ENCODE measurements at places on chromosomes 16 and 17.

DNA sequence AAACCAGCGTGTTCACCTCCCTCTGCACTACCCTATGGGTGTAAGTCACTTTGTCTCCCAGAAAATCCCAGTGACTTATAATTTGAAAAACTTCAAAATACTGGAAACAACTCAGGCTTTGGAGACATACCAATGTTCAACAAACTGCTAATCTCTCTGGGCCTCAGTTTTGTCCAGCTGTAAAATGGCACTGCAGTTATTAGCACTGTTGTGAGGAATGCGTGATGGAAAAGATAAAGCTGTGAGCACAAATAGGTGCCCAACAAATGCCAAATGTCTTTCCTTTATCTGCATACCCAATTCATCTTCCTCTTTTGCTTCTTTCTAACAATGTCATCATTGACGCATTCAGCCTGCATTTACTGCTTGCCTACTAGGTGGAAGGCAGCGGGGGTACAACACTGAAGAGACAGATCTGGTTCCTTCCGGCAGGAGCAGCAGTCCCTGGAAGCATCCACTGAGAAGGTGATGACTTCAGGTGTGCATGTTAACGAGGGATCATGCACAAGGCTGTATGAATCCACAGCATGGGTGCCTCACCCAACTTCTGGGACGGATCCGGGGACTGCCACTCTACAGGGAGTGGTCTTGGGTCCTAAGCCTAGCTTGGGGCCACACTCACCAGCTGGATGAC lies 63.4 kb downstream of the CYTH1 start:
- DNase-seq, result no peak

GRCh38 chr16:79713609-79714309 lies 113.2 kb upstream of the MAF start:
- DNase-seq, result no peak

DNA sequence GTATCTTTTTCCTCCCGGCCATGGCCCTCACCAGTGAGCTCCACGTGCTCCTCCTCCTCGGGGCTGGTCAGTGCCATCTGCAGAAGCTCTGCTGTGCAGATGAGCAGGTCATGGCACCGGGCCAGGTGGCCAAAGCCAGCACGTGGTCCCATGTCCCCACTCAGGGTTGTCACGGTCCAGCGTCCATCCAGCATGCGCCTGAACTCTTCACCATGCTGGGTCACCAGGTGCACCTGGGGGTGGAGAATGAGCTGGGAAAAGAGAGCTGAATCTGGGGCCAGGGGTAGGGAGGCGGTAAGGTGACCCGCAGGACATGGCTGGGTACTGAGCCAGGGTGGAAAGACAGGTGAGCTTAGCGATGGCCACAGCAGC lies 1.3 kb downstream of the DHX58 start:
- DNase-seq, result no peak

- DNase-seq, result no peak
Measured at GRCh38 chr17:64180089-64181073, 50.4 kb upstream of the ERN1 start.

DNA sequence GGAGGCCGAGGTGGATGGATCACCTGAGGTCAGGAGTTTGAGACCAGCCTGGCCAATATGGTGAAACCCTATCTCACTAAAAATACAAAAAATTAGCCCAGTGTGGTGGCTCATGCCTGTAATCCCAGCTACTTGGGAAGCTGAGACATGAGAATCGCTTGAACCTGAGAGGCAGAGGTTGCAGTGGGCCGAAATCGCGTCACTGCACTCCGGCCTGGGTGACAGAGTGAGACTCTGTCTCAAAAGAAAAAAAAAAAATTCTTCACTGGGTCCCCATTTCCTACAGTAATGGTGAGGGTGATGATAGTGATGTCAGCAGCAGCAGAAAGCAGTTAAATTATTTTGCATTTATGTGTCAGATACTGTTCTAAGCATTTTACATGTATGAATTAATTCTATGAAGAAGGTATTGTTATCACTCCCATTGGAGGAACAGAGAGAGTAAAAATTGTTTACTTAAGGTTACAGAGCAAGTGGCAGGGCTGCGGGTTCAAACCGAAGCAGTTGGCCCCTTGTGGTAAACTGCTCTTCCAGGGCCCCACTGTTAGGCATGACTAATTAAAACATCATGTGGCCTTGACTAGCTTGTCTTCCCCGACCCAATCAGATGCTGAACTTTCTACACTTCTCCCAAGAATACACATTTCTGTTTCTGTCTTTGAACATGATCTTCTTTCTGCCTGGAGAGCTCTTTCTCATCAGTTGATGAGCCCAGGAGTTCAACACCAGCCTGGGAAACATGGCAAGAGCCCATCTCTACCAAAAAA lies 45.8 kb downstream of the STAT3 start:
- no peak for DNase-seq

DNA sequence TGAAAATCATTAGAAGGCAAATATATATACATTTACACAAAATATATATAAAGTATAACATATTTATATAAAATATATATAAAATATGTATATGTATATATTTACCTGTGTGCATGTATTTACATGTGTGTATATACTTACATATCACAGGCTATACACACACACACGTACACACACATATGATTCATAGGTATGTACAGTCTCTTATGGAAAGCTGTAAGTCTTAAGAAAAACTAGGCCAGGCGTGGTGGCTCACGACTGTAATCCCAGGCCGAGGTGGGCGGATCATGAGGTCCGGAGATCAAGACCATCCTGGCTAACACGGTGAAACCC lies 14.7 kb downstream of the TOM1L2 start:
- DNase-seq, result no peak

GRCh38 chr16:68275611-68276191 lies 11.4 kb downstream of the SLC7A6 start:
- DNase-seq, result no peak

GRCh38 chr16:56493126-56493525 lies 26.7 kb downstream of the BBS2 start:
- no peak for DNase-seq

GRCh38 chr17:45104497-45104896 lies 27.8 kb downstream of the PLCD3 start:
- DNase-seq, result no peak

DNA sequence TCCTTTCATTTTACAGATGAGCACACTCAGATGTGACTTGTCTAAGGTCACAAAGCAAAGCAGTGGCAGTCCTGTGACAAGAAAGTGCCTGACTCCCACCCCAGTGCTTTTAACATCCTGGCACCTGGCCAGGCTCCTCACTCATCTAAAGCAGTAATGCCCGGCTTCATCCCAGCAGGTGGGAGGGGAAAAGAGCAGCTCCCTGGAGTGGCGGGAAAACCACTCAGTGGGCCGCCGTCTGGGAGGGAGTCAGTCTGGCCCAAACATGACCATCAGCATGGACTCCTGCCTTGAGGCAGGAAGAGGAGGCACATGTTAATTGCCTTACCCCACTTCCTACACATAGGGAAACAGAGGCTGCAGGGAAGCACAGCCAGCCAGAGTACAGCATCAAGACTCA lies 2.6 kb downstream of the PCGF2 start:
- DNase-seq, result no peak

GRCh38 chr17:77723909-77724875 lies 234.3 kb upstream of the TNRC6C start:
- DNase-seq, result no peak

- no peak for DNase-seq
Measured at GRCh38 chr17:42340691-42341127, 47.5 kb downstream of the STAT3 start.

DNA sequence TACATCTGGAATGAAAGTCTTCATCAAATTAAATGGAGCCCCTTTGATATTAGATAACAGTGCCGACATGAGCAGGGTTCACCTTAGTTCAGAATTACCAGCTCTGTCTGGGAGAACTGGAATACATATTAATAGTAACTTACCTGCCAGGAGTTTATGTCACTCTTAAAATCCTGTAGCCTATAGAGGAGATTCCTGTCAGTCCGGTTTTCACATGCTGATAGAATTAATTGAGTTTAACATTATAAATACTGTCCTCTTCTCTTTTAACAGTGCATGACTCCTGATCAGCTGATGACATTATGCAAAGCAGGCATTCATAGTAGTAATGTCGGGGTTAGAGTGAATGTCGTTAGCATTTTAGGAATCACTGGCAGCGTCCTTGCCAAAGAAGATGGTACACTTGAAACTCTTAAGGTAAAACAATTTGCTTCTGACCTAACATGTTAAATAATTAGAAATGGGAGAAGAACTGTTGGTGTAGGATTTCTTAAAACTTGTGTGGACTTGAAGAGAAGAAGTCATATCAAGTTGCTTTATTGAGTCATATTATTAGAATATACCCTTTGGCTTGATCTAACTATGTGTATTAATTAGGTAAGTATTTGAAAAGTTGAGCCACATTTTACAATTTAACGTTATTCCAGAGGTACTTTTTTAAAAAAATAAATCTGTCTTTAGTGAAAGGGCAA lies 34.3 kb downstream of the HEATR3 start:
- DNase-seq, result no peak
